Astrocyte of the hippocampus (primary cell): ENCODE measurements at places on chromosomes 7 and 10.

DNA sequence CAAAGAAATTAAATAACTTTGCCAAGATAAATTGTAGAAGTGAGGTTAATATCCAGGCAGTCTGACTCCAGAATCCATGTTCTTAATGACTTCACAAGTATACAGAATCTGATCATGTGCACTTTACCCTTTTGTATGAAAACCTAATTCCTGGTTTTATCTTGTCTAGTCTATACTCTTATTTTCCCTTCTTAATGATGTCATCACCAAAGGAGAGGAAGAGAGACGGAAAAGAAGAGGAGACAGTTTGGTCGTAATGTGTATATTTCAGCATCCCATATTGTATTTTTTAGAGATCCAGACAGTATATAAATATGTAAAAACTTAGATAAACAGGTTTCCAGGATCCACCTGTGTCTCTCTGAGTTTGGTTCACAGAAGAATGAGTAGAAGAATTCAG is 159.9 kb upstream of the MDFIC start:
- no peak for DNase-seq

- DNase-seq: no peak
Measured at GRCh38 chr10:114059561-114059960, 15.9 kb downstream of the ADRB1 start.

DNA sequence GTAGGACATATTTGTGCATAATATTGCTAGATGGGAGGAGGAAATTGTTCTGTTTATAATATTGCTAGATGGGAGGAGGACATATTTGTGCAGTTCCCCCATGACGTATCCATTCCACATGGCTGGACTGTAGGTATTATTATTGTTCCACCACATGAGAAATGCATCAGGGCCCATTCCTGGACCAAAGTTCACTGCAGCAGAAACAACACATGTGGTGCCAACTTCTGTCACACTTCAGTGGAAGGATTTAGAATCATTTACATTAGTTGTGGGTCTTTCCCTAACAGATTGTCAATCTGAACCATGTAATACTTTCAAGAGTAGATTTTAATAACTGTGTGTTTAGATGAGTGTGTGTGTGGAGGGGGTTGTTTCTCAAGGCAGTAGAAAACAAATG is 32.7 kb upstream of the MACC1 start:
- DNase-seq: peak; percentile 96

GRCh38 chr7:1466524-1467271 is 7.4 kb upstream of the MICALL2 start:
- peak; percentile 91 for DNase-seq

DNA sequence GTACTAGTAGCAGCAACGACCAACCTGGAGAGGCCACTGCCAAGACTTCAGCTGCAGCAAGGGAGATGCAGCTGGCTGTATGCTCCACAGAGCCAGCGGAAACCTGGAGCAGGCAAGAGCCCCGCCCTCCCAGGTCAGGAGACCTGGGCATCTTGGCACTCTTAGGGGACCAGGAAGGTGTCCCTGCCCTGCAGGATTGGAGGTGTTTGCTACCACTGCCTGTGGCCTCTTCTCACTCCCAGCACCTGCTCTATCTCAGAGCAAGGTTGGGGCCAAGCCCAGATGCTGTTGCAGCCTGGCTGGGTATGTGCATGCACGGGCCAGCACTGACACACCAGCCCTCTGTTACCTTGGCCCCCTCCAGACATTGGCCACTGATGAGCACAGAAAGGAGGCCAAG is 1512.8 kb downstream of the REEP3 start:
- no peak for DNase-seq

DNA sequence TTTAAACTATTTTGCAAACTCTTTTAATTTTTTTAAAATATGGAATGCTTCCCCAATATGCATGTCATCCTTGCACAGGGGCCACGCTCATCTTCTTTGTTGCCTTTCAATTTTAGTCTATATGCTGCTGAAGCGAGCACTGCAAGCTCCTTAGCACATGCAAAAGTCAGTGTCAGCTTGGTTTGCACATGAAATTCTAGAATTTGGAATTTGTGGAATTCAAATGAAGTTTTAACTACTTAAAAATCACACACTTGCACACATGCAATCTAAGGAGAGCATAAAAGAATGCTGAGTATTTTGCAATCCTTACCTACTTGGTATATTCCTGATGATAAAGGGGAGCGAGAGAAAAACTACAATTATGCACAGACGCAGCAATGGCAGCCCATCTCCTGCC is 78.3 kb upstream of the ATP6V0A4 start:
- no peak for DNase-seq

GRCh38 chr7:30505174-30505697 is 607 bp upstream of the GGCT start:
- no peak for DNase-seq

- no peak for DNase-seq
Measured at GRCh38 chr10:51301644-51302043, 227.4 kb downstream of the PRKG1 start.

DNA sequence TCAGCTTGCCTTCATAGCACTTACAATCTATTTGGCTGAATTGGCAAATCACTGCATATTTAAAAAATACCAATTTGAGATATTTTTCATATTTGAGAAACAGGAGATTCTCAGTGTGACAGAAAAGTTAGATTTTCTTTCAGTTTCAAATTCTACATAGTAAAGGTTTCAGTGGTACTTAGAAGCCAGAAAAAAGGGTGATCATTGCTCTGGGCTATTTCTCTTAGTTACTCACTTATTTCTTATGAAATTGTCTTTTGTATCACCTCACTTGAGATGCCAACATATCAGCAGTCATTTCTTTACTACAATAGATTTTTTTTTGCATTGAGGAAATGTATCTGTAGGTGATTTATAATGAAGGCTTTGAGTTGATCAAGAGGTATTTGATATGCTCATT is 478.2 kb downstream of the GATA3 start:
- DNase-seq: no peak

- DNase-seq: no peak
Measured at GRCh38 chr10:34247560-34247959, 567.5 kb downstream of the PARD3 start.

DNA sequence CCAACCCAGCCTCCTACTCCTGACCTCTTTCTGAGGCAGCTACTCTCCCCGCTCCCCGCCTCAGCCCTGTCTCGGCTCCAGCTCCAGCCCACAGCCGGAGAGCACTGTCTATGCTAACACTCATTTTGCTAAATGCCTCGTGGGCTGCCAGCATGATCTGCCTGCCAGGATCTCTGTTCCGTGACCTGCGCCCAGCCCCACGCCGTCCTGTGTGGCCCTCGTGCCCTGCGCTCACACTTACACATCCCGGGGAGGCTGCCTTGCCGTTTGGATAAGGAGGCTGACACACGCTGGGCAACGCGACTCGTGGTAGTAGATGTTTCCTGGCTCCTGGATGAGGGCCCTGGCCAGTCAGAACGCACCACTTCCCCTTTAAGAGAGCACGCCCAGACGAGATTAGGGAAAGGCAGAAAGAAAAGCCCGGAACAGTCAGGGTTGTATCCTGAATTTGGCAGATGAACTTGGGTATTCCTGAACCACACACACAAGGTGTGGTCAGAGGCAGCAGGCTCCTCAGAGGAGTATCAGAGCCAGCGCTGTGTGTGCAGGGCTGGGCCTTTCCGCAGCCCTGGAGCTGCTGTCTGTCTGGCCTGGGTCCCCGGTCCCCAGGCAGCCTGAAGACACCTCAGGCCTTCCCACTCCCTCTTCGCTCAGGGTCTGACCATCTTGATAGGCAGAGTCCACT is 97.7 kb upstream of the EFCAB10 start:
- peak; percentile 4 for DNase-seq

DNA sequence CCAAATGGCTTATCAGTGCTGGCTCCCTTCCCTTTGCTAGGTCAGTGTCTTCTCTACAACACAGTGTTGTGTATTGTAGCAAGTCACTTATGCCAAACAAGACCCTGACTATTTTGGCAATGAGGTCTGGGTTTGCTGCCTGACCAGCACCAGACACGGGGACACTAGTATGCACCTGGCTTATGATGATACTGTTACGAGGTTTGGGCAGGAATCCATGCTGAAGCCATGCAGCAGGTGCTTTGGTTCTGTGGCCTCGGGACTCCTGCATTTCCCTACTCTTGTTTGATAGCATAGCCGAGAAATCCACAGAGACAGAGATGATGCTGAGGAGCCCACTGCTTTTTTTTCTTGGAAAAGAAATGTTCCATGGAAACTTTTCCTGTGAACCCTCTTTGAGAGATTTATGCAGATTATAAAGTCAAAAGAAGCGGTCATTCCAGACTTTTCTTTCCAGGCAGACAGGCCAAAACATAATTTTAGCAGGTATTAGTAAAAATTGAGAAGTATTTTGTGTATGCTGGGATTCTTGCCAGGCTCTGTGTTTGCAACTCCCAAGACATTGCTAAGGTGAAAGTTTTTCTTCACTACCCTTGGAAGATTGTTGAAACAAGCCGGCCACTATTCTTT is 291.1 kb downstream of the BBS9 start:
- no peak for DNase-seq

- no peak for DNase-seq
Measured at GRCh38 chr10:7484456-7485243, 73.8 kb upstream of the SFMBT2 start.

DNA sequence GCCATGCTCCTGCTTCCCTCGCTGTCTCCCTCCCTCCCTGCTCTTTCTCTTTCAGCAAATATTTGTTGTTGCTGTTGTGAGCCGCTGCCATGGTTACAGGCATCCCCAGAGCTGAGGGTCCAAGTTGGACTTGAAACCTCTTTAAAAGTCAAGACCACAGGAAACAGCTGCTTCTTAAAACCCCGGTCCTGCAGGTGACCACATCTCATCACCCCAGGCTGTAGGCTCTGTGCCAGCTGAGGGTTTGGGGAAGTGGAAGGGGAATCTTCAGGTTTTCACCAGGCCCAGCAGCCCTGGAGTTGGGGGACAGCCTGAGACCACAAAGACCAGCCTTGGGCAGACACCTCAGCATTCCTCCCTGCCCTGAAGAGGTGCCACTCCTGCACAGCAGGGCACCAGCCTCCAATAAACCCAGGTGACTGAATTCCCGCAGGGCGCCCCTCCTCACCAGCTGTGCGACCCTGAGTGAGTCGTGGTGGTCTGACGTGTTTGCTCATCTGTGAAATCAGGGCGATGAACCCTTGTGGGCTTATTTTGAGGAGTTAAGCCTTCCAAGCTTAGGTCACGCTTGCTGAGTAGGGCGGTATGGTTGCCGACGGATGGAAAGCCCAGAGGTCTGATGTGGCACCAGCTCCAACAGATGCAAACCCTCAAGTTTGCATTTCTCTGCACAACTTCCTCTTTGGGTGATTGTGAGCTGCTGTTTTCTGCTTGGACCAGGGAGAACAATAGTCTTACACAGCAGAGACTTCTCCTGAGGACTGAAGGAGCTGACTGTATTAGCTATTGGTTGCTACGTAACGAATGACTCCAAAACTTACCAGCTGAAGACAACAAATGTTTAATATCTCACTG is 24.8 kb downstream of the NPTX2 start:
- DNase-seq: no peak

DNA sequence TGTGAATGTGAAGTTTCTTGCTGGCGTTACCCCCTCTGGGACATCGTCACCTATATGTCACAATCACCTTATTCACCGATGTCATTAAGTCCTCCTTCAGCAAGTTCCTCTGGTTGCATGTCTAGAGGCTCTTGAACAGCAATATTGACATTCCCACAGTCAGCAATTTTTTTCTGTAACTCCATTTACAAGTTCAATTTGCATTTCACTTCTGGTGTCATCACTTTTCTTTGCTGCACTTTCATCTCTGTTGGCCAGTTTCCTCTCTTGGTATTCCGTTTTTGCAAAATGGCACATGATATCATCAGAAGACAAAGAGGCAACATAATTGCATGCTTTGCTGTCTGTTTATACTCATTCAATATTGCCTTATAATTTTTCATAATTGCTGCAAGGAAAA is 69.8 kb downstream of the SRI start:
- no peak for DNase-seq

GRCh38 chr10:119246862-119247549 is 39.6 kb downstream of the GRK5 start:
- peak; percentile 90 for DNase-seq

GRCh38 chr7:46285878-46286277 is 364.8 kb upstream of the IGFBP3 start:
- peak; percentile 46 for DNase-seq

- no peak for DNase-seq
Measured at GRCh38 chr7:4072161-4072925, 609.8 kb upstream of the FOXK1 start.

- DNase-seq: no peak
Measured at GRCh38 chr10:111114758-111115500, 38.1 kb downstream of the ADRA2A start.

- no peak for DNase-seq
Measured at GRCh38 chr7:154912871-154913637, 89.9 kb downstream of the PAXIP1 start.

DNA sequence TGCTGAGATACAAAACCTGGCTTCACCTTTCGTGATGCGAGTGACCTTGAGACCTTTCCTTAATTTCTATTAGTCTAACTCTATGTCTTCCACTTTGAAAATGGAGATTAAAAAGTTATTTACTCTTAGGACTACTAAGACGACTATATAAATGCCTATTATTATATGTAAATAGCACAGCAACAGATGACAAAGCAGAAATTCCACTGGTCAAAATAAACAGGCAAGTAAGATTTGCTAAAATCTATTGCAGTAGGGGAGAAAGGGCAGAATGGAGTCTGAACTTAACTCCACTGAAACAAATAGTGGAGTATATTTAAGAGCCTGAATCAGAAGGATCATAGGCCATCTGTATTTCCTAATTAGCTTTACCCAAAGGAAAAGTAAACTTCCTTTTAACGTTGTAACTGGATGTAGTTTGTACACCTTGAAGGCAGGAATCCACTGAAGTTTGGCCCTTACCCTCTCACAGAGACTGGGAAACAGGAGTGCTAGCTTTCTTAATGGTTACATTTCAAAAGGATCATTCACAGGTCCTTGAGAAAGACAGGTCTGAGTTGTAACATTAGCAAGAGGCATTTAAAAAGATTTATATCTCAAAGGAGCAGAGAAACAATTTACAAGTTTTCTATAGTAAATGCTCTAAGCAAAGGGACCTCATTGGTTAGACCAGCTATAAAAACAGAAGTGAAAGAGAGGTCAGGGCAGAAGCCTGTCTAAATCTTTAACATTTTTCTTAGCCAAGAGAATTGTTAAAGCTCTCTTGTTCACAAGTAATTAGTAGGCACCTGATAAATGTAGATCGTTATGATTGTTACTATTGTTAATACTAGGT is 332.5 kb downstream of the ZWINT start:
- no peak for DNase-seq

DNA sequence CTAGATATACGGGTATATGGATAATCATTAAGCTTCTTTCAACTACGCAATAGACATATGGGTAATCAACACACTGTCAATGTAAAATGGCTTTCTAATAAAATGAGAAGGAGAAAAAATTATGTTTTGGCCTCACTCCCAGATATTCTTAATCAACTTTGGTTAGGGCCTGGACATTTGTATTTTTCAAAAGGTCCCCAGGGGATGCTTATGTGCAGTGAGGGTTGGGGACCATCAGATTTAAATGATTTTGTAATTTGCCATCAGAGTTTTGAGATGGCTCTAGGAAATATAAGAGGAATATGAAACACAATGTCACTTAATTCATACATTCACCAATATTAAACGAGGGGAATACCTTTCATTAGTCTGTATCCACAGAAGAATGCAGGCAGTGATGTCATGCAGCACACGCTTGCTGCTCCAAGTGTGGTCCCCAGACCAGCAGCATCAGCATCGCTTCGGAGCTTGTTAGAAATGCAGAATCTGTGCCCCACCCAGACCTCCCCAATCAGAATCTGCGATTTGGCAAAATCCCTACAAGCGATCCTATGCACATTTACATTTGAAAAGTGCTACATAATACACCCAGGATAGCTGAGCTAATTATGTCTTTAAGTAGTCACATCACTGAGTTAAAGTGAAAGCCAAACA is 75.1 kb downstream of the INHBA start:
- peak; percentile 25 for DNase-seq

GRCh38 chr7:150992833-150993302 is 2.1 kb downstream of the NOS3 start:
- DNase-seq: peak; percentile 45
